ENCODE measurements at places on chromosomes 11 and 22. TPM values are rescaled to one million over a fixed set of nuclear protein-coding genes. Genes with fewer than 3 reads are reported as not detected.

Gene B4GALNT4
- total RNA-seq, result 14.8 TPM

Gene IFITM10
- total RNA-seq, result 1.1 TPM

Gene MS4A12
- not detected for total RNA-seq

Gene GLB1L3
- total RNA-seq, result 0.04 TPM

Gene SLC29A2
- 8.7 TPM for total RNA-seq

Gene POU2AF2
- not detected for total RNA-seq

Gene PTH
- not detected for total RNA-seq

Gene POLDIP3
- 35.4 TPM for total RNA-seq

Gene CBY1
- total RNA-seq, result 14.6 TPM

Gene WT1
- 5.8 TPM for total RNA-seq

Gene PRG2
- total RNA-seq, result not detected

Gene ABTB2
- total RNA-seq, result 44.8 TPM
